ENCODE measurements at places on chromosomes 1 and 21.

DNA sequence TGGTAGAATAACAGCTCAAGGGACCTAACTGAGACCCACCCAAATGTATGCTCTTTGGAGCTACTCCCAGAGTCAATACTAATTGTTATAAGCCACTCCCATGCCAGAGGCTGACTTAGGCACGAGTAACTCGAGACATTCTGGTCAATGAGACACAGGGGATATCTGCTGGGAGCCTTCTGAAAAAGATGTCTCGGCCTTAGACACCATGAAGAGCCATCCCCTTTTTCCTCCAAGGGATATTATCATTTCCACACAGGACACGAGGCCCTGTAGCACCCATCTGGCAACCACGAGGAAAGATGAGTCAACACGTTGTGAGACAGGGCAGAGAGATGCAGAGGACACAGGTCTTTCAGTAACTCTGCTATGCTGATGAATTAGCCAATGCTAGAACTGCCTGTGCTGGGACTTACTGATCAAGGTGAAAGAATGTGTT is 30.7 kb downstream of the ITPKB start:
- DNase-seq: no peak

- no peak for DNase-seq
These were observed 10.6 kb upstream of the TACSTD2 start for GRCh38 chr1:58587667-58588066.

- no peak for DNase-seq
These were observed 7.1 kb downstream of the HEYL start for GRCh38 chr1:39632323-39632681.

GRCh38 chr21:22575165-22575584 is 1577.0 kb downstream of the NCAM2 start:
- peak; percentile 18 for DNase-seq

All from NCI-H2081 treated with DMSO at 0.1 percent for 48 hours (cell line).